ENCODE measurements at places on chromosomes 13 and 19.

GRCh38 chr19:592101-592500 is 2.4 kb downstream of the HCN2 start:
- DNase-seq, result no peak

DNA sequence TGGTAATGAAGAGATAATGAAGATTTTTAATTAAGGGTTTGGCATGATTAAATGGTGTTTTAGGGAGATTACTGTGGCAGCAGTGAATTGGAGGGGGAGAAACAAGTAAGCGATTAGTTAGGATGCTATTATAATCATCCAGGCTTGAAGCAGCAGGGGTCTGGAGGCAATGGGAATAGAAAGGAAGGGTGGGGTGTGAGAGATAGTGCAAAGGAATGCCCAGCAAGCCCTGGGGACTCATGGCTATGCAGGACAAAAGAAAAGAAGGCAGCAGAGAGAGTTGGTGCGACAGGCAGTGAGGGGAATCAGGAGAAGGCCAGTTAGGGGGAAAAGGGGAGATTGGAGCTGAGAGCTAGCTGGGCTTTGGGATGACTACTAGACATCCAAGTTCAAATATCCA is 34.5 kb downstream of the SOX21 start:
- DNase-seq, result no peak

- DNase-seq, result no peak
Observed at GRCh38 chr19:18591735-18592385, 3.3 kb downstream of the REX1BD start.

DNA sequence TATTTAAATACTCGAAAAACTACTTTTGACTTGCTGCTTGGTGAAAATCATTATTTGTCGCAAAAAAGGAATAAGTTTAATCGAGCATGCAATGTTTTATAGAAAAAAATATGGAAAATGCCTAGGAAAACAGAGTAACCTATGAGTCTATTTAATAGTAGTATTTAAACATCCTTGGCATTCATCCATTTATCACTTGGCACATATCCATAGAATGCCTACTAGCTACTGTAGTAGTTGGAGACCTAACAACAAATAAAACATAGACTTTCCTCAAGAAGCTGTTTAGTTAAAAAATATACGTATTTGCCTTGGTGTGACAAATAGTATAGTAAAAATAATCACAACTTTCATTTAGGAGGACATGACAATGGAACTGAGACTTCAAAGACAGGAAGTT is 302.1 kb downstream of the DIAPH3 start:
- DNase-seq, result no peak

DNA sequence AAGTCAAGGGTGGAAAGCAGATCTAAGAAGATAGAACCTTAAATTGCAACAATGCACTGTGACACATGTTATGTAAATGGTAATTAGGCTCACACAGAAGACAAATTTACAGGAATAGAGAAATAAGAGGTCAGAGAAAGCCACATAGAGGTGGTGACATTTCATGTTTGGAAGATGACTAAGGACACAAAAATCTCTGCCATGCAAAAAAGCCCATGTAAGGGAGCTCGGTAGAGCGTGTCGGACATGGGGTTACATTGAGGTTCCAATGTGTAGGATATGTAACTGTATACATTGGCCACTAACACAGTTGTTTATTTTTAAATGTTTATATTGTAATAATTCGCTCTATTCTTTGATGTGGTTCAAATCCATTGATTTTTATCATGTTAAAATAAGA is 33.7 kb downstream of the SUGT1 start:
- no peak for DNase-seq

- no peak for DNase-seq
Observed at GRCh38 chr19:30001301-30001700, 59.3 kb downstream of the URI1 start.

GRCh38 chr19:1633269-1633826 is 19.1 kb downstream of the TCF3 start:
- DNase-seq, result no peak

GRCh38 chr19:3821857-3822364 is 35.7 kb upstream of the MATK start:
- peak; percentile 74 for DNase-seq

- no peak for DNase-seq
Observed at GRCh38 chr19:47679251-47679900, 33.8 kb upstream of the EHD2 start.

- DNase-seq, result no peak
Observed at GRCh38 chr13:29524641-29525040, 70.8 kb downstream of the SLC7A1 start.

- DNase-seq, result no peak
Observed at GRCh38 chr19:6475321-6476108, 6.1 kb downstream of the DENND1C start.

DNA sequence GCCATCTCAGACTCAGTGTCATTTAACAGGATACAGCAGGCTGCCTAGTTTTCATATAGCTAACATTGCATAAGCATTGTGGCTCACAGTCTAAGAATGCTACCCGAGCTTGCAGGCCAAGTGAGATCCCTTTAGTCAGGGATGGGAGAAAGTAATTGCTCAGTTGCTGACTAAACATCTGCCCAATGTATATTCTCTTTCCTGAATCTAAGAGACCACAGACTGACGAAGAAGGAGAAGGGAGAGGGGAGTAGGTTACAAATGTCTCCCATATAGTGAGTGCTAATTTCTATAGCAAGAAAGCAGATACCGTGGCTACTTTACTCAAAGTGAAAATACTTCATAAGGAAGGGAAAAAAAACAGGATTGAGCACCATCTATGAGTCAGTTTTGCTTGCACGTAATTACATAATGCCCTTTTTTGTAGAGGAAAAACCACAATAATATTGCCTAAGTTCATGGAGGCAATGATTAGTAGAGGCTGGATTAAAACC is 453.9 kb downstream of the COG6 start:
- no peak for DNase-seq

DNA sequence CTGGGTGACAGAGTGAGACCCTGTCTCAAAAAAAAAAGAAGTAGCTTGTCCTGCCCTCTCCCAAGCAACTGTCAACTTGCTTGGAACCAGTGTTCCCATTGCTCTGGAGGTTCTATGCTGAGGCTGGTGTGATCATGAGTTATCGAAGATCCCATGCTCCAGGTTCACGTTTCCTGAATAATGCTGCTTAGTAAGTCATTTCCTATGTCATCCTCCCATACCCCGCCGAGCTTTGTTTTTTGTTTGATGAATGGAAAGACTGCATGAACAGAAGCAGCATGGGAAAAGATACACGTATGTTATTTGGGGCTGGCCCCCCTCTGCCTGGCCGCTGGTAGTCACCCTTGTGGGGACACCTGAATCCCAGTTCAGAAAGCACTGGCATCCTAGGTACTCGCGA is 11.3 kb downstream of the SLC25A42 start:
- DNase-seq, result no peak

- no peak for DNase-seq
Observed at GRCh38 chr13:91361755-91362271, 14.3 kb downstream of the MIR17HG start.

DNA sequence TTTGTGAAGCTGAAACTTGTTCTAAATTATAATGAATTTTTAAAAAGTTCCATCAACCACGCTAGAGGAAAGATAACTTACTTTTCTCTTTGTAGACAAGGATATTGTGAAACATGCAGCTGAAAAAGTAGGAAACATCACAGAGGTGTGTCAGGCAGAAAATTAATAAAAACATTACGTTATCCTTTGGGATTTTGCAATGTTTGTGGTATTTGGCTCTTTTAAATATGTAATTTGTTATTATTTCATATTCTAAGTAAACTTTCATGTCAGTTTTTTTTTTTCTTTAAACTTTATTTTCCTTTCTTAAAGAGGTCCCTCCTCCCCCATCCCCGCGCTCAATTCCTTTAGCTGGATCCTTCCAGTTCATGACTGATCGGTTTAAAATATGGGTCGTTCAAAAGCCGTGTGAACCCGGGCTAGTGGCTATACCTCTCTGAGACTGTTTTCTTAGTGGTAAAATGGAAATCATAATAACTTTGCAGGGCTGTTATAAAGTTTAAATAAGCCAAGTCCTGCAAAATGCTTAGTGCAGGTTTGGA is 740 bp upstream of the CCDC61 start:
- DNase-seq, result no peak

GRCh38 chr19:13072188-13072908 is 30.3 kb downstream of the LYL1 start:
- DNase-seq, result no peak

DNA sequence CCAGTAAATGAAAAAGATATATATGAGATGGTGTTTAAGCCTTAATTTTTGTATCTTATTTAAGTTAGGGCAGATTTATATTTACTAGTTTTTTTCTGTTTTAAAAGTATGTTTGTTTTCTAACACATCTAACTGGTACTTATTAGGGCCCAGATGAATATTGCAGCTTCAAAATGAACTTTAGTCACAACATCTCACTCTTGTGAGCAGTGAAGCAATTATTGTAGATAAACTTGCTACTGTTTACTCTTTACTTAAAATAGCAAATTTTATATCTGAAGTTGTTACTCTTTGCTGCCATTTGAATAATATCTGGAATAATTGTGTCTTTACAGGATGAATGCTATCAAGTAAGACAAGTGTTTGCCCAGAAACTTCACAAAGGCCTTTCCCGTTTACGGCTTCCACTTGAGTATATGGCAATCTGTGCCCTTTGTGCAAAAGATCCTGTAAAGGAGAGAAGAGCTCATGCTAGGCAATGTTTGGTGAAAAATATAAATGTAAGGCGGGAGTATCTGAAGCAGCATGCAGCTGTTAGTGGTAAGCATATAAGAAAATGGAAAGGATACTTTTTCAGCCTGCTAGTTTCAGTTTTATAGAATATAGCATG is 166.8 kb downstream of the PDS5B start:
- no peak for DNase-seq

DNA sequence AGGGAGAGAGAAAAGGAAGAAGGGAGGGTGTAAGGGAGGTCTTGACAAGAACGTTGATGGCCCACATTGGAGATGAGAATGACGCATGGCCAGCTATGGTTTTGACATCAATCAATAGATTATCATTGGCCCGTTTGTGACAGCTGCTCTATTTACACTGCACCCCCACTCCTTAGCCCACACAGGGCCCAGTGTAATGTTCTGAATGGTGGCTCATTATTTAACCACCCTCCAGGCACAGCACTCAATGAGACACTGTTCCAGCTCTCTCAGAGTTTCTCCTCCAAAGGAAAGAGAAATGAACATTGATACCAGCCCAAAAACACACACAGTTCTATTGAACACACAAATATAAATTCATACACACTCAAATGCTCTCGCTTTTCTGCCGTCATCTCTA is 173.0 kb upstream of the IPO5 start:
- DNase-seq, result no peak

- DNase-seq, result no peak
Observed at GRCh38 chr19:13042443-13043130, 47.3 kb downstream of the NFIX start.

DNA sequence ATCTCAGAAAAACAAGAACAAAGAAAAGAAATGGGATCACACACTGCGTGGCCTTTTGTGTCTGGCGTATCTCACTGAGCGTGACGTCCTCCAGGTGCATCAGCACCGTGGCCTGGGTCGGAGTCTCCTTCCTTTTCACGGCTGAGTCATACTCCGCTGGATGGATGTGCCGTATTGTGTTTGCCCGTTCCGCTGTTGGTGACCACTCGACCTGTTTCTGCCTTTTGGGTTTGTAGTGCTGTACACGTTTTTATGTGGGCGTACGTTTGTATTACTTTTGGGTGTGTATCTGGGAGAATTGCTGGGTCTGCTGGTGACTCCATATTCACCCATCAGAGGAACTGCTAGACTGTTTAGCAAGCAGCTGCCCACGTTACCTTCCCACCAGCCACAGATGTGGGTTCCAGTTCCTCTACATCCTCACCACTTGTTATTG is 11.4 kb downstream of the ARID3A start:
- no peak for DNase-seq

DNA sequence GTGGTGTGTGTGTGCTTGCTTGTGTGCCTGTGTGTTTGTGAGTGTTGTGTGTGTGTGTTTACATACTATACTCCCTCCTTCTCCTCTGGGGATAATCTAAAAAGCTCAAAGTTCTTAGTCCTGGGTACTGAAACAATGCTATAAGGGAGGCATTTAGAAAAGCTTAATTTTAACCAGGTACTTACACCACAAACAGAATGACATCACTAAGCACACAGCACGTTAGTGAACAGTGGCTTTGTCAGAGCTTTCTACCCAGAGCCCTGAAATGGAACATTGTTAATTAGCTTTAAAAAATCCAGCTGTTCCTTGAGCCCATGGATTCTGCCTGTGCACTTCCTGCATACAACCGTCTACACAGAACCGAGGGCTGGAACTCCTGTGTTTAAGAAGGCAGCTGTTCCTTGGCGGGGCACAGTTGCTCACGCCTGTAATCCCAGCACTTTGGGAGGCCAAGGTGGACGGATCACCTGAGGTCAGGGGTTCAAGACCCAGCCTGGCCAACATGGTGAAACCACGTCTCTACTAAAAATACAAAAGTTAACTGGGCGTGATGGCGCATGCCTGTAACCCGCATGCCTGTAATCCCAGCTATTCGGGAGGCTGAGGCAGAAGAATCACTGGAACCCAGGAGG is 69.6 kb upstream of the RNF113B start:
- DNase-seq, result no peak

DNA sequence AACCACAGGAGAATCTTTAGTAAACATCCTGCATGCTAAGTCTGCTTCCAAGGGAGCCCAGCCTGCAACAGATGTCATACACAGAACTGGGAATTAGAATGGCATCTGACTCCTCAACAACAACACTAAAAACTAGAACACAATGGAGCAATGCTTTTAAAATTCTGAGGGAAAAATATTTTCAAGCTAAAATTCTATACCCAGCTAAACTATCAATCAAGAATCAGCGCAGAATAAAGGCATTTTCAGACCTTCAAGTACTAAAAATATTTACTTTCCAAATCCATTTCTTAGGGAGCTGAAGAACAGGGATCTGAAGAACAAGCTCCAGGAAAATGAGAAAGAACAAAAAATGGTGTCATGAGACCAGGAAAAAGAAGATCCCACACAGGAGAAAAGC is 46.9 kb upstream of the CHST8 start:
- no peak for DNase-seq

GRCh38 chr13:103101901-103102300 is 35.7 kb upstream of the SLC10A2 start:
- DNase-seq, result no peak

DNA sequence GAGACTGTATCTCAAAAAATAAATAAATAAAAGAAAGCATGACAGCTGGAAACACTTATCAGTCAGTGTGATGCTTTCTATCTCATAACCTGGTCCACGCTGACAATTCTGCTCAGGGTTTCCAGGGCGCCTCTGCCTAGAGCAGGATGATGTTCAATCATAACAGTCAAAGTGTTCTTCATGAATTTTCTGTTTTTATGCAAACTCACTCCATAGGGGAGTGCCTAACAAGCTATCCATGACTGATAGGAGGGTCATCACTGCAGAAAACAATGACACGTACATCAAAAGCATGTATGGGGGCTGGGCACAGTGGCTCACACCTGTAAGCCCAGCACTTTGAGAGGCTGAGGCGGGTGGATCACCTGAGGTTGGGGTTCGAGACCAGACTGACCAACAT is 41.4 kb upstream of the ZNF83 start:
- no peak for DNase-seq
